ENCODE measurements at places on chromosomes 1 and 21.

DNA sequence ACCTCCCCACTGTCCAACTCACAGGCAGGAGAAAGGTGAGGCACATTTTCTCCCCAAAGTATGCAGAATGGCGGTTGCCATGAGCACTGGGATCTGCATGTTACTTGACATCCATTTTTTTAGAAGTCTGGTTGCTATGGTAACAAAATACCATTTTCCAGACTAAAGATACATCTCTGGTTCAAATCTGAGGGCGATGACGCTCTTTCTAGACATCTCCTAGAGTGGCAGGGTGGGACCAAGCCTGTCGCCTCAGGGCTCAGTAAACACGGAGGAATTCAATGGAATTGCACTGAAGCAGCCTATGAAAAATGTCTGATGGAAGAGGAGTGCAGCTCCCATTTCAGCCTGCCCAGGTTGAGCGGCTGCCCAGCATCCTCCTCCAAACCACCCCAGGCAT, 21.5 kb upstream of the FAM43B start:
- DNase-seq: no peak

DNA sequence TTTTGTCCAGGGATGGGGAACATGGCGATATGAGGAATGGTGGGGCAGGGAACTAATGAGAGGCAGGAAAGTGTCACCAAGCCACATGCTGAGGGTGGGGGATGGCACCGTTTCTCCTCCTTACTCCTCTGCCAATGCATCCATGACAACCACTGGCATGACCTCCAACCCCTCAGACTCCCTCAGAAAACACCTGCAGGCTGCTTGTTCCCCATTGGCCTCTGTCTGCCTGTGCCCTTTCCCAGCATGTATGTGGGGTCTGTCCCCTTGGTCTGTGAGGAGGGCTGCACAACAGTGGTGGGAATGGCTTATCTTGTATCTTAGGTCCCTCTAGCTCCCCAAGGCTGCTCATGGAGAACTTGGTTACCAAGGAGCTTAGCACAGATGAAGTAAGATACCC, 137.2 kb upstream of the NGF start:
- no peak for DNase-seq

DNA sequence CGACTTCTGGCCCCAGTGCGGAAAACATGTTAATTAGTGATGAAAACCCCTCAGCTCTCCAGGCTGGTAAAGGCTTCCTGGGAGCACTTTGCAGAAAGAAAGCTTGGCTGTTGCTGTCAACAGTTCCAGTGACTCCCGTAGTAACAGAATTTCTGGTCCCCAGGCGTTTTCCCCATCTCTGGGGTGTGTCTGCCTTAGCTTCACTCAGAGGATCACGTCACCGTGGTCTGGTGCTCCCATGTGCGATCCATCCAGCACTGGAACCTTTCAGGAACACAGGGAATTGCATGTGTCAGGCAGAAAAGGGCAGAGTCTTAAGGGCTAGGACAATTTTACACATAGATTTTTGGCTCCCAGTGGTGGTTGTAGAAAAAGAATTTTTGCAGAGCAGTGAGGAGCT, 470.4 kb upstream of the USP24 start:
- DNase-seq: no peak

GRCh38 chr1:210850556-210850955, 283.4 kb downstream of the KCNH1 start:
- no peak for DNase-seq
